Right lung (tissue), 10 donors: ENCODE measurements at places on chromosomes 5 and 9. TPM values are rescaled to one million over a fixed set of nuclear protein-coding genes. Genes with fewer than 3 reads are reported as not detected.

DNA sequence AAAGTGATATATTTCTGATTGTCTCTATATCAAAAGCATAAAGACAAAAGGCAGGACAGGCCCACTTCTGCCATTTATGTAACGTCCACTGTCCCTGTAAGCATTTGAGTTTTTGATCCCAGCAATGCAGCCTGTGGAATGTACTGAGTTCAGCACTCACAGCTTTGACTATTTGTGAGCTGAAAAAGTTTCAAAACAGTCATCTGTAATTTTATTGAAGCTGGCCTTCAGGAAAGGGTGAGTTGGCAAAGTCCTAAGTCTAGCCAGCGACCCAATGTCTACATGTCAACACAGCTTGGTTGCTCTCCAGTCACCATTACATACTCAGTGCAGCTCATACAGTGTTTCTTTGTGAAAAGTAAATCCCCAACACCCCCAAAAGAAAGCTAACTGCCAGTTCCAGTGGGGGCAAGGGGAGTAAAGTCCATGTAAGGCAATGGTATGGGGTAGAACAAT lies 9.7 kb downstream of the LIFR start:
- no peak for DNase-seq

The DNM1 gene
- 42.3 TPM for polyA plus RNA-seq

GRCh38 chr9:122131401-122132001 lies 28.1 kb downstream of the NDUFA8 start:
- no peak for DNase-seq

The PCDHB13 gene
- 3.9 TPM for polyA plus RNA-seq

The RETREG1 gene
- 2.7 TPM for polyA plus RNA-seq

The LEAP2 gene
- 4.9 TPM for polyA plus RNA-seq

The LRRC19 gene
- polyA plus RNA-seq, result 0.81 TPM

The NR5A1 gene
- polyA plus RNA-seq, result not detected

DNA sequence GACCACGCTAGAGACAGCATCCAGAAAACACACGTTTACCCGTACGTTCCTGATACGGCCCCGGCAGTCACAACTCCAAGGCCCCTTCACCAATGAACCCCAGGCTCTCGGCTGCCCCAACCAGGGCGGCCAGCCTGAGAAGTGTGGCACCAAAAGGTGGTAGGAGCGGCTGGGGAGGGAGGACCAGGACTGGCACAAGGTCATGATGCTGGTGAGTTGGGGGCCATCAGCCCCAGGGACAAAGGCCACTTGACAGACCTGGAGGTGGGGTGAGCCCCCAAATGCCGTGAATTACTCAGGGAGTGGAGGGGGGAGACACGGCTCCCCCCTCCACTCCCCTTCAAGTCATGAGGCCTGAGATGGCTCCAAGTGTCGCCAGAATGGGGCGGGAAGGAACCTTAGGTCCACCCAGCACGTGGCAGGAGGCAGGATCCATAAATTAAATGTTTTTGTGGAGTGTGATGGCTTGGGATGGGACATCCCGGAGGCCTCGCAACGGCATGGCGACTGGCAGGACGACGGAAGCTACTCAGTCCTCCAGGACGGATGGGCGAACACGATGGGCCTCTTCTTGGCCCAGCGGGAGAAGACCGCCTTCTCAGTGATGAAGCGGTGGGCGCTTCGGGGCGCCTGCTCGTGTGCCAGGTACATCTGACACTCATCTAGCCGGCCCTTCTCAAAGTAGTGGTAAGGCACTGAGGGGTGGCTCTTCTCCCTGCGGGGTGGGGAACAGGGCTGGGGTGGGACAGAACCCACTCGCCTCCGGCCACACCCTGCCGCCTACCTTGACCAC lies 8.7 kb upstream of the ST6GALNAC6 start:
- DNase-seq, result no peak

The IL31RA gene
- polyA plus RNA-seq, result 0.12 TPM

DNA sequence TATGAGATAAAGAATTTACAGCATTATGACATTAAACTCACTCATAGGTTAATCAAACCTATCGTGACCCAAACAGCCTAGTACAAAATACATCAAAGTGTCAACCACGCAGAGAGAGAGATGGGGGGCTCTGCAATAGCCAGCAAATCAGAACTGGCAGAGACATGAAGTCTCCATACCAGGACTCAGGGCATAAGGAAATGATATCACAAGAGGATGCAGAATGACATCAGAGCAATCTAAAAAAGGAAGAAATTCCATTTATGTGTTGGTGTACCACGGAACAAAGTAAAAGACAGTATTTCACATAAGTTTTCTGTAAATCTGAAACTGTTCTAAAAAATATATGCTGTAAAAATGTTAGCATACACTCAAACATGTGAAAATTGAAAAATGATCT lies 24.6 kb downstream of the BICD2 start:
- no peak for DNase-seq

The CCNJL gene
- polyA plus RNA-seq, result 10.1 TPM

DNA sequence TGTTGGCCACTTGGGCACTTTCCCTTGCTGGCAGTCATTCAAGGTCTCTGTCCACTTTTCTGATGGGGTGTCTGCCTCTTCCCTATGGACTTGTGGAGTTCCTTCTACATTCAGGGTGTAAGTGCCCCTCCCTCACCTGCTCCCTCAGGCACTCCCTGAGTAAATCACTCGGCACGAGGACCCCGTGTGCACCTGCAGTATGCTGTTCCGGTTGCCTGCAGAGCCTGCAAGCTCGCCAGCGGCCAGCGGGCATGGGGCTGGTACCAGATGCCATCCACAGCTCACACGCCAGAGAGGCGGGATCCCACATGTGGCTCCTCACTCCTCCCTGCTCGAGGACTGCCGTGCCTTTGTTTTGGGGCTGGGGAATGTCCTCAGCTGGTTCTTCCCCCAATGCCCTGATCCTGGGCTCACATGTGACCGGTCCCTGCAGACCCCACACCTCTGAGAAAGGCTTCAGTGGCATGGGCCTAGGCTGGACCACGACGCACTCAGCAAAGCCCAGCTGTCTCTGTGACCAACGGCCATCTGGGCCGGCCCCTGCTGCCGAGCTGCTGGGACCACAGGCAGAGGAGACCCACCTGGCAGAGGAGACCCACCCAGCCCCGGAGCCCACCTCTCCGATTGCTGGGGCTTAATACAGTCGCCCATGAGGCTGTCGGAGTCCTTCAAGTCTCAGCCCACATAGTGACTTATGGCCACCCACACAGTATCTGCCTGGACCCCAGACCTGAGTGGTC lies 46.1 kb upstream of the CLPTM1L start:
- no peak for DNase-seq

DNA sequence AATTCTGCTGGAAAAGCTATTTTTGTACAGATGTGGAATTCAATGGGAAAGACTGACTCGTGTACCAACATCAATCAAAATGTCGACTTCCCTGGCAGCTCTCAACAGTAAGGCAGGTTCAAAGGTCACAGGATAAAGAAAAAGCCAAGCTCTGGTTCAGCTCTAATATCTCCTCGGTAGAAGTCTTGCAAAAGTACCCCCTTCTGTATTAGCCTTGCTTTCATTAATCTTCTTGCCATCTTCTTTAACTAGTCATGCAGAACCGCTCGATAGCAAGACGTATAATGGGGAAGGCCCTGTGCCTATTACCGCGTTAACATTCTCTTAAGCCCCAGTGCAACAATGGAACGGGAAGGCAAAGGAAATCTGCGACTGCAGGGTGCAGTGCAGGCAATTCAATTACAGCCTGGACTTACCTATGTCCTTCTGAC lies 201.2 kb downstream of the GAPVD1 start:
- no peak for DNase-seq

GRCh38 chr5:135245521-135246499 lies 153.2 kb downstream of the MACROH2A1 start:
- DNase-seq, result no peak

- DNase-seq, result no peak
These were observed 8.1 kb downstream of the MEGF10 start for GRCh38 chr5:127298656-127299055.

DNA sequence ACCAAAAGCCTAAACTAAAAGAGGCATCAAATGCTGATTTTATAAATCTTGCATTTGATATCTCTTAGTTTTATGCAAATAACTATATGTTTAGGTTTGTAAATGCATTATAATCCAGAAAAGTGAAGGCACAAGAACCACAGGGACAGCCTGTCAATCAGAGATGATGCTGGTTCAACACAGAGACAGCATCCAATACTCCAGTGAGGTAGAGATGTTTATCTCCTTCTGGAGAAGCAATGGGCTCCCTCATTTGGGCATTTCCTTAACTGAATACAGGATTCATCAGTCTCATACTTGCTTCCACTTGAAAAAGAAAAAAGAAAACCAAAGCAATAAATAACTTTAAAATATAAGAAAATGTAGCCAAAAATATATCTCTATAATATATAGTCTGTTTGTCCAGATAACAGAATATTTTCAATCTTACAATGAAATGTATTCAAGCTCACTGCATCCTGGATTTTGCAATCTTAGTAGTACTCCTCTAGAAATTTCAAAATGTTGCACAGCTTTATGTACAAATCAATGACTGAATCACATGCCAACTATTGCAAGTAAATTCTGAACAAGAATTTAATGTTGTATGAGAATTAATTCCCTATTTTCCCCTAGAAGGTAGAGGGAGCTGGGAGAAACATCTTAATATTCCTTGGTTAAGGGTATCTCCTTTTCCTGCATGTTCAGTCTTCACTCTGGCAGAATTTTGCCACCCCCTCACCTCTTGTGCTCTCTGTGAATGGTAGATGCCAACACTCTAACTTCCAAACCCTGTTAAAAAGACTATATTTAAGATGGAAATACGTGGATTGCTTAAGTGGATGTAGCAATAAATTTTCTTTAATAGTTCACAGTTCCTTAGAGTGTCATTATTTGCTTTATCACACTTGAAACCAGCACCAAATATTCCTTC lies 191.1 kb upstream of the GAS1 start:
- no peak for DNase-seq

GRCh38 chr5:119333421-119333851 lies 22.4 kb upstream of the TNFAIP8 start:
- DNase-seq, result no peak

DNA sequence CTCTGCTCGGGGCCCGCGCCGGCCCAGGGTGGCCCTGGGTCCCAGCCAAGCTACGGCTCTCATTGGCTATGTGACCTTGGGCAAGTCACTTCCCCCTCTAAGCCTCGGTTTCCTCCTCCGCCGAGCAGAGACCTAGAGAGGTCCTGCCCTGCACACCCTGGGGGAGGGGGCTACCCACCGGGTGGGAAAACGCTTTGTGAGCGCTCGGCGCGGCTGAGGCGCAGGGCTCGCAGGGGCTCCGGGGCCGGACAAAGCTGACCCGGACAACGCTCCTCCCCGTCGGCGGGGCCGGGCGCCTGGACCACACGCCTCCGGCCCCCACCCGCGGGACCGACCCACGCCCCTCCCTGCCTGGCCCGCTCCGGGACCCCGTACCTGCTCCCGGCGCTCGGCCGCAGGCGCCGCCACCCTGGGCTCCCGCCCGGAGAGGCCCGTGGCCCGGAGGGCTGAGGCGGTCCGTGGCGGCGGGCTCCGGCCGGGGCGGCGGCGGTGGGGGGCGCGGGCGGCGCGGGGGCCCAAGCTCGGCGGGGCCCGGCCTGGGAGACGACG lies 85.7 kb upstream of the MELK start:
- DNase-seq, result peak; percentile 20

DNA sequence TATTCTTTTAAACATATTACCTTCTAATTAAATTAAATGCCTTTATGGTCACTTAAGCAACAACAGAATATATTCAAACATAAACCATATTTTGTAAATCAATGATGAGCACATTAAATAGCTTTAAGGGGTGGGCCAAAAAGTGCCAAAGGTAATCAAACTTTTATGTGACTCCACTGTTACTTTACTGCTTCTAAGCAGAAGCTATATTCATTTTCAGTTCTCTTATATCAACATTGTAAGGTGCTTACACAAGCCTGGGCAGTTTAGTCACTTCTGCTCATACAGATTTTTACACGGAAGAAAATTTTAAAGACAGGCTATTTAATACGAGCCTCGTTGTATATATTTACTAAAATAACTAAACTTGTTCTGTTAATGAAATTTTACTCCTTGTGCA lies 29.9 kb downstream of the RFX3 start:
- DNase-seq, result no peak

The MEIKIN gene
- polyA plus RNA-seq, result not detected

- no peak for DNase-seq
These were observed 2.4 kb downstream of the ANKRD31 start for GRCh38 chr5:75234251-75234650.

The SGTB gene
- 5.0 TPM for polyA plus RNA-seq

GRCh38 chr5:149277801-149278200 lies 6.1 kb downstream of the AFAP1L1 start:
- DNase-seq, result no peak

The TERT gene
- polyA plus RNA-seq, result 0.48 TPM

The CER1 gene
- polyA plus RNA-seq, result 0.42 TPM

DNA sequence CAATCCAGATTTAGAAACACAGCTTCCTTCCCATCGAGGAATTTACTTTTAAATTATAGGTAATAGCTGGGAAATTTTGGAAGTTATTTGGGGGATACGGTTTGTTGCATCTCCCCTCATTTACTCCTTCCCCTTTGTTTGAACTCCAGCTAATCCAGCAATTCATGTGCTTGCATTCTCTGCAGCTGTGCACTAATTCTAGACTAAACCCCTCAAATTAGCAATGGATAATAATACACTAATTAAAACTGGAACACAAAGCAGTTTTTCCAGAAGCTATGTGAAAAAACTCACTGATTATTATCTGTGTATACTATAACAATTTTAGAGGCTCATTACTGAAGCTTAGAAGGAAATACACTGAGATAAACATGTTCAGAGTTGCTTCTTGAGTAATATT lies 751.2 kb upstream of the ZNF608 start:
- no peak for DNase-seq

GRCh38 chr5:59543821-59544442 lies 349.6 kb downstream of the PDE4D start:
- DNase-seq, result no peak

The ANKRD31 gene
- 0.34 TPM for polyA plus RNA-seq

The WDR31 gene
- 6.1 TPM for polyA plus RNA-seq

- DNase-seq, result no peak
These were observed 105.2 kb upstream of the IER5L start for GRCh38 chr9:129283291-129283691.

The CDX1 gene
- polyA plus RNA-seq, result 0.25 TPM

The MAP1B gene
- 20.1 TPM for polyA plus RNA-seq

GRCh38 chr5:2921651-2922050 lies 170.2 kb upstream of the IRX2 start:
- no peak for DNase-seq

DNA sequence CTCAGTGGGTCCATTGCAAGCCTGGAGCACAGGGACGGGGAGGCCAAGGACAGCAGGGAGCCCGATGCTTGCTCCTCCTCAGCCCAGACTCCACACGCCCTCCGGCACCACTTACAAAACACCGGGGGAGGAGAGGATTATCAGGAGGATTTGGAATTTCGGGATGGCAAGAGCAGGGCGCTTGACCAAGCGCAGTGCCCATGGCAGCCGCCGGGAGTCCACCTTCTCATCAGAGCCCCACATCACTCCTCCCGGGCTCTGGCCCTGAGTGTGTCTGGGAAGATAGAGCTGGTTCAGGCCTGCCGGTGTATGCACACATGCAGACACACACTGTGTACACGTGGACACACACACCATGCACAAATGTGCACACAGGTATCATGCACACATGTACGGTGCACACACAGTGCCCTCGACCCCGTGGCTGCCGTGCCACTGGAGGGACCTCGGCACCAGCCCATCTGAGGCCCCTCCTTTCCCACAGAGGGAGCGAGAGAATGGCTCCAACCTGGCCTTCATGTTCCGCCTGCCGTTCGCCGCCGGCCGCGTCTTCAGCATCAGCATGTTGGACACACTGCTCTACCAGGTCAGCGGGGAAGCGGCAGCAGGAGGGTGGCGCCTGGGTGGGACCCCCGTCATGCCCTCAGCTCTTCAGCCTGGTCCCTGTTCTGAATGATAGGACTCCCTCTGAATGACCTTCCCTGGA lies 81.7 kb downstream of the KCNT1 start:
- DNase-seq, result no peak
